Hematopoietic multipotent progenitor cell treated with erythropoietin and hydrocortisone succinate and interleukin-3 and kit ligand, for 4 days (in vitro differentiated cells): ENCODE measurements at places on chromosomes 5 and 9.

GRCh38 chr9:125372441-125373226 is 111.0 kb downstream of the GAPVD1 start:
- peak; percentile 15 for DNase-seq

DNA sequence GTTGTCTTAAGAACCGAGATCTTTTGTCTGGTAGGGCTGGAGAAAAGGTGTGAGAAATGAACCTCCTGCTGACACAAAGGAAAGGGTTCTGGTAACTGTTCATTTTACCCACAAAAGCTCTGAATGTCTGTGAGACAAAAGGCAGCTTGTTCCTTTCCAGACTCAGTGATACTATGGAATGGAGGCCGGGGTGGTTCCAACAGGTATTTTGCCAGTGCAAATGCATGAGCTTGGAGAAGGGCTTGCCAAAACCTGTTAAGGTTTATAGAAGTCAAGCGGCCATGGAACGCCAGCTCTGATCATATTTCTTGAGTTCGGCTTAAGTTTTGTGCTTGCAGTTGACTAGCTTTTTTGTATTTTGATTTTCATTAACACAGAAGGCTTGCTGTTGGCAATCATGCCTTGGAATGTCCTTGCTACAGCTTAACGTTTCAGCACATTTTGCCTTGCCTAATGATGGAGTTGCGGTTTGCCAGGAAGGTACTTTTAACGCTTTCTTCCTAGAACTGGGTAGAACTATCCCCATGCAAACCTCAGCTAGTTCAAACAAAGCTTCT is 328.6 kb downstream of the PIK3R1 start:
- DNase-seq = no peak

DNA sequence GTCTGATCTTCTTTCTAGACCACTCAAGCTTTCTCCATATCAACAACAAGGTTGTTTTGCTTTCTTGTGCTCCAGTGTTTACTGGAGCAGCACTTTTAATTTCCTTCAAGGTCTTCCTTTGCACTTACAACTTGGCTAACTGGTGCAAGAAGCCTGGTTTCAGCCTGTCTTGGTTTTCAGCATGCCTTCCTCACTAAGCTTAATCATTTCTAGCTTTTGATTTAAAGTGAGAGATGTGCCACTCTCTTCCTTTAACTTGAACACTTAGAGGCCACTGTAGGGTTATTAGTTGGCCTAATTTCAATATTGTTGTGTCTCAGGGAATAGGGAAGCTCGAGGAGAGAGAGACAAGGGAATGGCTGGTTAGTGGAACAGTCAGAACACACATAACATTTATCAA is 13.4 kb downstream of the AK3 start:
- DNase-seq = no peak

GRCh38 chr5:151906246-151906645 is 18.4 kb downstream of the GLRA1 start:
- no peak for DNase-seq
